ENCODE measurements at places on chromosomes 12 and 14.

DNA sequence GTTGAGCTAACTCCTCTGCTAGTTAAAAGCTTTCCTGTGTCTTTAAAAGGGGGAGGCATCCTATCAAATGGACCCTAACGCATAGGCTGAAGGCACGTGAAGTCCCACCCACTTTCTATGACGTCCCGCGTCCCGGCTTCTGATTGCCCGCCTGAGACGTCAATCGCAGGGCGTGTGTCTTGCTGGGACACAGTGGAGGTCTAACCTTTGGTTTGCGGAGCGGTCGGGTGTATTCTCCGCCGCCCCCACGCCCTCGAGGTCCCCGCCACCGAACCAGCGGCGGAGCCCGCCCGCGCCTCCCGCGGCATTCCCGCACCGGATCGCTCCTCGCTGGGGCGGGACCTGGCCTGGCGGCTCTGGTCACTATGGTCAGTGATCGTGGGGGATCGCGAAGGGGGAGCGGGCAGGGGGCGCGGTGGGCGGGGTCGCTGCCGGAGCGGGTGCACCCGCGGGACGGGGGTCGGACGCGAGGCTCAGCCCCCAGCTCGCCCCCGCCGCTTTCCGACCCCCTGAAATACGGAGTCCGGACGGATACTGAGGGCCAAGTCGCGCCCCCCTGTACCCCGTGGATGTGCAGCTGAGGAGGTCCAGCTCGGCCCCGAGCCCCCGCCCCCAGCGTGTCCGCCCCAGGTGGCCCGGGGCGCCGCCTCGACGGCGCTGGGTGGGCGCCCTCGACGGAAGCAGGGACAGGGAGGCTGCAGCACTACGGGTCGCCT lies at the start of gene OTUB2:
Gene OTUB2 (plus strand): TSS at position 168 of the 716 bp plus-strand sequence. CDS start 198 bp downstream, at position 366.
- peak; percentile 90 for DNase-seq

DNA sequence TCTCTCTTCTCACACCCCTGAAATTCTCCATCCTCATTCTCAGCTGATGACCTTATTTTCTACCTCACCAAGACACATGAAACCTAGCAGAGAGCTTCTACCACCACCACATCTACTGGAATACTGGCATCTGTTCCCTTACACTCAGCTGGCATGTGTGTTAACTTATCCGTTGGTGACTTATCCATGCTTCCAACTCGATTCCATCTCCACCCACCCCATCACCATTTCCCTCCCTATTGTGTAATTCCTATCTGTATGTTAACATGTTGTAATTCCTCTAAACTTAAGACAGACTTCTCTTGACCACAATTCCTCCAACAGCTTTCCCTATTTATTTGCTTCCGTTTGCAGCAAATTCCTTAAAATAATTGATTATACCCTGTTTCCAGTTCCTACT lies 15.4 kb downstream of the C1S start:
- no peak for DNase-seq

GRCh38 chr12:5371631-5372030 lies 60.3 kb upstream of the NTF3 start:
- DNase-seq, result no peak

DNA sequence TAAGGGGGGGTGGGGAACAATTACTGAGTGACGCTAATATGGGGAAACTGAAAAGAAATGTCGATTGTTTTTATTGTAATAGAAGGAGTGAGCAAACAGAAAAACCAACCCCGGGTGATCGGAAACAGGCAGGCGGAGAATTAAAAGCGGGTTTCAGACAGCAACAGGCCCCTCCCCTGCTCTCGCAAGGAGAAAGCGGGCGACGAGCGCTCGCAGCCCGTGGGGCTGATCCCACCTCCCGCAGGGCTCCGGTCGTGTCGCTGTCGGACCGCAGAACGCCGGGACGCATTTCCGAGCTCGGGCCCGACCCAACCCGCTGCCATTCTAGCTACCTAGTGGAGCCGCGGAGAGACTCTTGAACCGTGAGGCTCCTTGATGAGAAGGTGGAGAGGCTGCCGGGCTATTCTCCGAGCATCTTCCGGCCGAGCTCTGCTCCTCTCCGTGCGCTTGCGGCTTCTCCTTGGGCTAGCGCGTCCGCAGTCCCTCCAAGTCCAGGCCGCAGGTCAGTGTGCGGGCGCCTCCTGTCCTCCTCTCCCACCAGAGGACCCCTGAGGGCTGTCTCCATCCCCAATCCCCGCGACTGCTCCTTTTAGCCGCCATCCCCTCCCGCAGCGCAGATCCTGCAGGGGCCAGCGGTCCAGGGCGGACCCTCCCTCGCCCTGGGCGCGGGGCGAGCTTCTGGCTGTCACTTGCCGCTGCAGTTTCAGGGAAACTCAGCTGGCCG lies 4.1 kb upstream of the PAX9 start:
- no peak for DNase-seq

DNA sequence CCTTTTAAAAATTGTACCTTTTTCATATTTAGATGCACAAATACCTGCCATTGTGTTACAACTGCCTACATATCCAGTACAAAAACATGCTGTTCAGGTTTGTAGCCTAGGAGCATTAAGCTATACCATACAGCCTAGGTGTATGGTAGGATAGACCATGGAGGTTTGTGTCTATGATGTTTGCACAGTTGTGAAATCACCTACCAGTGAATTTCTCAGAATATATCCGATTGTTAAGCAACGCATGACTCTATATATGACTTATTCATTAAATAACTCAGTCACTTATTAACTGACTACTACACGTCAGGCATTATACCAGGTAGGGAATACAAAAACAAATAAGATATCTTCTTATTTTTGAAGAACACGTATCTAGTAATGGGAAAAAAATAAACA lies 26.2 kb upstream of the ETNK1 start:
- no peak for DNase-seq

DNA sequence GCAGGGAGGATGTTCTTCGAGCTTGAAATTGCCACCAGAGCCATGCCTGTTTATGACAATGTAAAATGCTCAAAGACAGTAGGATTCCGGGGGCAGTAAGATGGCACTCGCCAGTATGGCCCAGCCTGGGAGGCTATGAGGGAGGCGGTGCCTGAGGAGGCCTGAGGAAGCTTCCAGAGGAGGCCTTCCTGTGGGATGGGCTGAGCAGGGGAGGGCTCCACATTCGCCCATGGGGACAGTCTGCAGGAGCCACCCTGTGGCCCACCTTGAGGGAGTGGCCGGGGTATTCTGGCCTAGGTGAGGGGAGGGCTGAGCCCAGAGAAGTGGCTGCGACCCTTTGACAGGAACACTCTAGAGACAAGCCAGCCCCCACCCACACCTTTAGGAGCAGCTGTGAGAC lies 50.7 kb downstream of the IQSEC3 start:
- DNase-seq, result no peak

DNA sequence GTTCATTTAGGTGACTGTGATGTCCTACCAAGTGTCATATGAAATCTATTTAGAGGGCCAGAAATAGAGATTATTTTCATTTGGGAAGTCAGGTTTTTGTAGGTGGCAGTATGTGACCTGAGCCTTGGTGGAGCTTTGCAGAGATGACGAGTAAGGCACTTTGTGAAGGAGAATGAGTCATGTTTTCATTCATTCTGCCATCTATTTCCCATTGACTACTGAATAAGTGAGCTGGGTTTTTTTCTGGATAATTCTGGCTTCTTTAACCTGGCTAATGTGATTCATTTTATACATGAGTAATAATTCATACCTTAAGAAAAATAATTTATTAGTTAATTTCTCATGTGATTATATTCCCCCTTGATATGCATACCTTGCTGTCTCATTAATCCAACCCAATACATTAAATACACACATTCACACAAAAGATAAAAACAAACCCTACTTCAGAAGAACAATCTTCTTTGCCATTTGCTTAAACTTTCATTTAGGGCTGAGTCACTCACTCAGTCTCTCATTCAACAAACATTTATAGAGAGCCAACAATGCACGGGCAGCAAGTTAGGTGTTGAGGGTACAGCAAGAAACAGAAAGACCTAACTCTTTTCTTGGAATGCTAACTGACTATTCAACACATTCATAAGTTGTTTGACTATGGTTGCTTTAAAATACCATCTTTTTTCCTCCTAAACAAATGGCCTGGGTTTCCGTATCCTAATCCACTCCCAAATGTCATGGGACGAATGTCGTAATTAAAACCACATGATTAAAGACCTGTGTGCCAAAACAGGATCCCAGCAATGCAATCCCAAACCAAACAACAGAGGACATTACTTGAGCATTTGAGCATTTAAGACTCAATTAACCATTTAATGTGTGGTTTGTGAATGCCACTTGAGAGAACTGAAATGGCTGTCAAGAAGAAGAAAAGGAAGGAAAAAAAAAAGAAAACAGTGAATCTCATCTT lies 78.0 kb downstream of the KITLG start:
- DNase-seq, result no peak

GRCh38 chr12:6387541-6387940 lies 3.6 kb downstream of the LTBR start:
- no peak for DNase-seq

DNA sequence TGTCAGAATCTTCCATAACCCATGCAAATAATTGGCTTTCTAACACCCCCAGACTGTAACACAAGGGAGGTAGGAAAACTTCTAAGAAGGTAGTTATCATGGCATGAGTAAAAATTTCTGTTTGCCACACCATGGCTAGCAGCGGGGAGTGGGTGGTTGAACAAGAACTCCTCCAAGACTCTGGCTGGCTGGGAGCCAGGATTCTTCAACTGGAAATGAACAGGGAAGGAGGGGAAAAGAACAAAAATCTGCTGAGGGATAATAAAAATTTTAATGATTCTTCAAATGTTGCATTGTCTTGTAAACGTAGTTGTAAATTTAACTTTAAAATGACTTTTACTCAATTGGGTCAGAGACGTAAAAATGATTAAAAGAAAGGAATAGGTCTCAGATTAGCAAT lies 78.9 kb downstream of the AKAP6 start:
- DNase-seq, result no peak

DNA sequence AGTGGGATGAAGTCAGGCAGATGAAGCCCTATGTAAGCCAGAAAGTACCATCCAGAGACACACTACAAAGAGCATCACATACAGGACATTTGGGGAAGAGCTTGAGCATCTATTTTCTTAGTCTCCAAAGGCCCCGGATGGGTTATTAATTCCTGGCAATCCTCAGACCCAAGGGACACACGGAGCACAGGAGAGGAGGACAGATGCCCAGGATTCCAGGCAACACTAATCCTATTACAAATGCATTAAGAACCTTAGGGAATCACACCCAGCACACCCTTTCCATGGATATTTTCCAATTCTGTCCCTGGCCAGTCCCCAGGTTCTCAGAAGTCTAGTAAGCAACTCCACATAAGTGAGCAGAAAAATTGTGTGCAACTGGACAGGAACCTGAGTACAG lies 65.9 kb downstream of the CMKLR1 start:
- no peak for DNase-seq

DNA sequence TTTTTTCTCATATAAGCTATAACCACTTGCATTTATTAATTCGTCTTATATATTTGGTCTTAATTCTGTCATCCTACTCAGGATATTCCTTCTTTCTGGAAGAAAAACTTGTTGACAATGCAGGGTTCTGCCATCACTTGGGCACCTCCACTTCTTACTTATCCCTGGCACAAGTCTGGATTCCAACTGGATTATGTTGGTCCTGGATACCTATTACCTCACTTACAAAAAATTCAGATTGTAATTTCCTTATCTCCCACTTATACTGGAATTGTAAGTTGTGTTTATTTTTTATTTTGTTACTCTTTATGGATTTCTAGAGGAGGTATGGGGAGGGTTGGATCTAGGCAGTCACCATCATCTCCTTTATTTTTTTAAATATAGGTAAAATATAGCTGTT lies 36.7 kb downstream of the LRRIQ1 start:
- no peak for DNase-seq

Data from activated CD4-positive, alpha-beta T cell treated with anti-CD3 and anti-CD28 coated beads for 24 hours (primary cell).